ENCODE measurements at places on chromosomes 7 and 10. TPM values are rescaled to one million over a fixed set of nuclear protein-coding genes. Genes with fewer than 3 reads are reported as not detected.

The GIMAP8 gene
- 11.9 TPM for total RNA-seq

The TMEM273 gene
- total RNA-seq = 0.80 TPM

The PLXNA4 gene
- 0.12 TPM for total RNA-seq

The PON3 gene
- 0.32 TPM for total RNA-seq

The EBLN1 gene
- not detected for total RNA-seq

The FAM25G gene
- not detected for total RNA-seq

The CPA1 gene
- total RNA-seq = not detected

The IFT22 gene
- 6.5 TPM for total RNA-seq

The LRRD1 gene
- not detected for total RNA-seq

DNA sequence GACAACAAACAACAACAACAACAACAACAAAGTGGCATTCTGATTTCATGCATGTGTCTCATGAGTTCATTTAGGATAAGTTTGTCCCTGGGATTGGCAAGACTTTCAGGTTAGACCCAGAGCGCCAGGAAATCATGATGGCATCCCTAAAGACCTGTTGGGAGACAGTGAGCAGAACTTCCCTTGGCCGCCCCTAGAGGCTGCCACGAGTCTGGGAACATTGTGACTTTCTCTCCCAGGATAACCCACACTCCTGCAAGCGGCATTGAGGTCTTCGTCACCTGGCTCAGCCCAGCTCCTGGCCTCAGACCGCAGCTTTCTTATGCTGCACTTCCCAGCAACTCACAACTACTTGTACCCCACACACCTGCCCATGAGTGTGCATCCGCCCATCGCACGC lies 80.5 kb upstream of the RNF32 start:
- DNase-seq = no peak

DNA sequence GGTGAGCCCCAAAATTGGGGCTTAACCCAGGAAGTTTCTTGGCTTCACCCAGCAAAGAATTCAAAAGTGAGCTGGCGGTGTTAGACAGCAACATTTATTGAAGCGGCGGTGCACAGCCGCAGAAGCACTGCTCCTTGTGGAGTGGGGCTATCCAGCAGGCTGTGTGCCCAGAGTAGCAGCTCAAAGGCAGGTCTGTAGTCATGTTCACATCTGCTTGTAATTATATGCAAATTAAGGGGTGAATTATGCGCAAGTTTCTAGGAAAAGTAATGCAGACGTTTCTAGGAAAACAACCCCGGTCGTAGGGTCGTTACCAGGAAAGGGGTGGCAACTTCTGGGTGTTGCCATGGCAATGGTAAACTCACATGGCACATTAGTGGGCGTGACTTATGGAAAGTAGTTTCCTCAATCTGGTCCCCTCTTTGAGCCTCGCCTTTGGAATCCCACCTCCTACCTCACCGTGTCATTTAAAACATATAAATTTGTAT lies 13.7 kb upstream of the KBTBD2 start:
- peak; percentile 78 for DNase-seq

GRCh38 chr7:143849785-143850479 lies 52.0 kb downstream of the TCAF1 start:
- no peak for DNase-seq

GRCh38 chr7:70699271-70699670 lies 432.7 kb upstream of the GALNT17 start:
- DNase-seq = no peak

DNA sequence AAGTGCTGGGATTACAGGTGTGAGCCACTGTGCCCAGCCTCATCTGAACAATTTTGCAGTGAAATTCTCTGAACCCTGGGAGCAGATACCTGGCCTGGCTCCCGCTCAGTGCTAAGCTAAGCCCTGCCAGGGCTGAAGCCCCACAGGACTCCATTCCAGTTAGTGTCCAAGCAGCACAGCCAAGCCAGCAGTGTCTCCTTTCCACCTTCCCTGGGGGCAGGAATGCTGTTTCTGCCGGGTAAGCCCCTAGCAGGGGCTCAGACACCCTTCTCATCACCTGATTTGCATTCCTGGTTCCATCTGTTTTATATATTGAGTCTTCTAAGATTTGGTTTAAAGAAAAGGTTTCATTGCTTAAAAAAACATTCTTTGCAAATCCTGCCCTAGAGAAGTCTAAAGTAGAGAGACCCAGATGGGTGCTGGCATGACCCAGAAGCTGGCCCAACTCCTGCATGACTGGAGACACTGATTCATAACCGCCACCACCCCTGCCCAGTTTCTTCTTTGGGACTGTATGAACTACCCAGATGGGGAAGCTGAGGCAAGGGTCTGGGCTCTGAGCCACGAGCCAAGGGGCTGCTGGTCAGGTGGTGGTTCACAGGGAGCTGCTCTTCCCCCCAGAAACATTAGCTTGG lies 14.0 kb downstream of the SLC13A4 start:
- no peak for DNase-seq

GRCh38 chr7:129652914-129653313 lies 41.4 kb downstream of the NRF1 start:
- no peak for DNase-seq

- no peak for DNase-seq
Observed at GRCh38 chr10:70350501-70350900, 31.9 kb downstream of the LRRC20 start.

- no peak for DNase-seq
Observed at GRCh38 chr7:50803359-50804337, 21.0 kb upstream of the GRB10 start.

GRCh38 chr7:90892213-90892612 lies 296.1 kb downstream of the CDK14 start:
- no peak for DNase-seq

DNA sequence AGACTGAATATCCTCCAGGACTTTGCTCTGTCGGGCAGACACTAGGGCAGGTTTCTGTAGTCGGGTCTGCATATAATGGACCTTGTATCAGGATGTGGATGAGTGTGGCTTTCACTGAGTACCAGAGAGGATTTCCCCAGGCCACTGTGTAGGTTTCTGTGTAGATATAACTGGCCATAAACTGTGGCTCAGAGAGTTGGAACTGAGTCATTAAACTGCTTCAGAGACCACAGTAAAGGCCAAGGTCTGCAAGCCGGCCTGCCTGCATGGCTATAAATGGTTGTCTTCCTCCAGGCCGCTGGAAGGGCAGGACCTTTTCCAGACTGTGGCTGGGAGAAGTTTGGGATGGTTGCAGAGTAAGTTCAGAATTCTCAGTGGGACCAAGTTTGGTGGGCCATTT lies 16.9 kb downstream of the ZNF92 start:
- DNase-seq = no peak

GRCh38 chr10:110003524-110003885 lies 4.3 kb upstream of the ADD3 start:
- no peak for DNase-seq

DNA sequence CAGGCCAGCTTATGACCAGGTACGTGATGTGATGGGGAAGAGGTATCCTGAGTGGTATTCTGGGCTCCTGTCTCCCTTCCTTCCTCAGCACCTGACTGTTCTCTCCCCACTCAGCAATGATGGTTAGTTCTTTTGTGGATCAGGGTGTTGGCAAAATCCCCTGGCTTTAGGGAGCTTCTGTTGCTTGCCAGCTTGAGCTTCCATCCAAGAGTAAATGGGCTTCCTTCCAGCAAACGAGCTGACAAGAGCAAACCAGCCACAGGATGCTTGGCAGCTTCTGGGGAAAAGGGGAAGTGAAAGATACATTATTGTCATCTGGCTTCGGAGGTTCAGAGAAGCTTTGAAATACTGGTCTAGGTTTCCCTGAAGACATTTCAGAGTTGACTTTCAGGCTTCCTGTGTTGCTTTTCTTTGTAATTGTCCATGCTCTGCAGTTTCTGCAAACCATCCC lies 5.2 kb downstream of the DUSP5 start:
- DNase-seq = no peak

DNA sequence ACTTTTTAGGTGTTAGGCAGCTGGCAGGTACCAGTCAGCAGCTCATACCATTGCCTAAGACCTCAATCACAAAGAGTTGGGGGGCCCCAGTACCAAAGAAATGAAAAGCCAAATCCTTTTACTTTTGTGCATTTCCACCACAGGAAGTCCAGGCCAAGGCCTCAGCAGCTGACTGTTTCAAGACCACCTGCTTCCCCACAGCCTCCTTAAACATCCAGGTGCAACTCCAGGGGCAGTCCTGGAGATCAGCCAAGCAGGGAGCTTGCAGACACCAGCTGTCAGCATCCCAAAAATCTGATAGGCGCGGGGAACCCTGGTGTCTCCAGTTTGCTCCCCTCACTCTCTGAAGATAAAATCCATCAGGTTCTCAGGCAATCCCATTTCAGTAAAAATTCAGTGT lies 91.5 kb upstream of the EFCAB10 start:
- DNase-seq = no peak

DNA sequence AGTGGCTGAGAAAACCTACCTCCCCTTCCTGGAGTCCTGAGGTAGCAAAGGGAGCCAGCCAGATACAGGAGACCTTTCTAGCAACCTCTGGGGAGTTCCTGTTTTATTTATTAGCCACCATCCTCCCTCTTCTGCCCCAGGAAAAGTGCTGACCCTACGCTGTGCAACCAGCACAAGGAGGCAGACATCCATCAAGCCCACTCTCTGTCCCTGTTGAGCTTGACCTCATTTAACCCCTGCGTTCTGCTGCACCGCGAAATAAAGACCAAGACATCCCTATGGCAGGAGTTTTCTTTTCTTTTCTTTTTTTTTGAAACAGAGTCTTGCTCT lies 25.3 kb upstream of the ANKRD2 start:
- no peak for DNase-seq

DNA sequence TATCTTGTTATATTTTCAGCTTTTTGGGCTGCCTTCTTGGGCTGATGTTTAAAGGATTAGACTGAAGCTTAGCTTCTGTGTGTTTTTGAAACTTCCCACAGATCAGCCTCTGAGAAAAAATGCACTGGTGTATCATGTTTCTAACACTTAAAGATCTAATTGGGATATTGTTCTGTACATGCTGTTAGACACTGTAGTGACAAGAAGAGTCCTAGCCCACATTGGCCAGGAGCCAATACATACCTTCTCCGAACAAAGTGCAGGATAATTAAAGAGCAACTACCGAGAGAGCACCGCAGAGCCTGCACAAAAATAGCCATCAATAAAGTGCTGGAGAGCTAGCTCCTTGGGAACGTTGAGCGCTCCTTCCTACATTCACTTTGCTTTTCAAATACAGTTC lies 289.4 kb upstream of the SP8 start:
- DNase-seq = no peak

GRCh38 chr10:91983416-91983815 lies 59.8 kb downstream of the BTAF1 start:
- DNase-seq = no peak
